ENCODE measurements at places on chromosomes 7 and 10.

GRCh38 chr7:133060004-133060403 is 21.9 kb downstream of the CHCHD3 start:
- DNase-seq, result no peak

DNA sequence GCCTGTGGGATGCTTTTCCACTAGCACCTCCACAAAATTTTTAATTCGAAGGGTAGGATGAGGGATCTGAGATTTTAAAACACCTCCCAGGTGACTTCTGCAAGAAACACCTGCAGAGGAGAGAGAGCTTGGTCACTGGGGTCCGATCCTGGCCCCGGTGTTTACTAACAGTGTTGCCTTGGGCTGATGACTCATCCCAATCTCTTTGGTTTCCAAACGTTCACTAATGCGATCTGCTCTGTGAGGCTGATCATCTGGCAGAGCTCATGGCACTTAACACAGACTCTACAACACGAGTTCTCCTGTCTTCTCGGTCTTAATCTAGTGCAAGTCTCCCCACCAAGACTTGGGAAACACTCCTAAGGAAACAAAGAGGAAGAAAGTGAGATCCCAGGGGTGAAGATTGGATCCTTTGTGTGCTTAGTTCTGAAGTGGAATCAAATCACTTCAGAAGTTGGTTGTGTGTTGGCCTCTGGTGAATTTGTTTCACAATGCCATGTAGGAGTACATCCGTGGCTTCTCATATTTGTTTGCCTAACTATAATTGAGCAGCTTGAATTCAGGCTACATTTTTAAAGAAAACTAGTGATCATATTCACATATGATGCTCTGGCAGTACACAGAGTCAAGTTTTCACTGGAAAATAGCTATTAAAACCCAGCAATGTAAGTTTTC is 407.9 kb downstream of the NRG3 start:
- DNase-seq, result peak; percentile 29

DNA sequence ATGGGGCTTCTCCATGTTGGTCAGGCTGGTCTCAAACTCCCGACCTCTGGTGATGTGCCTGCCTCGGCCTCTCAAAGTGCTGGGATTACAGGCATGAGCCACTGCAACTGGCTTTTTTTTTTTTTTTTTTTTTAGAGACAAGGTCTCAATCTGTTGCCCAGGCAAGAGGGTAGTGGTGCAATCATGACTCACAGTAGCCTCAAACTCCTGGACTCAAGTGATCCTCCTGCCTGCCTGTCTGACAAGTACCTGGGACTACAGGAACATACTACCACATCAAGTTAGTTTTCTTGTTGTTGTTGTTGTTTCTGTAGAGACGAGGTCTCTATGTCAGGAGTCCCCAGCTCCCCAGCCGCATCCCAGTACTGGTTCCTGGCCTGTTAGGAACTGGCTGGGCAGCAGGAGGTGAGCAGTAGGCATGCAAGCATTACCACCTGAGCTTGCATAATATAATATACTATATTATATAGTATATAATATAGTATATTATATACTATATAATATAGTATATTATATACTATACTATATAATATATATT is 55.7 kb downstream of the TPK1 start:
- DNase-seq, result no peak

DNA sequence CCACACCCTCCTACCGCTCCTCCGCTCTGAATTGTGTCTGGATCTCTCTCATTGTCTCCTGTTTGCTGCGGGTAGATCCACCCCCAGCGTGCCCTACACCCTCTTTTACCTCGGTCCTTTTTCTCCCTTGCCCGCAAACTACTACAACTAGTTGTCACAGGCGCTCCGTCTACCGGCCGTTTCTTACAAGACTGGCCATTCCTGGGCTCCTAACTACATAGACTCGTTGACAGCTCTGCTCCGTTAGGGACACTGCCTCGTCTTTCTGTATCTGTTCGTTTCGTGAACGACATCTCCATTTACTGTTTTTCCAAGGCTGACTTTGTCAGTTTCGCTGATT is 786 bp downstream of the TAF3 start:
- DNase-seq, result peak; percentile 67

DNA sequence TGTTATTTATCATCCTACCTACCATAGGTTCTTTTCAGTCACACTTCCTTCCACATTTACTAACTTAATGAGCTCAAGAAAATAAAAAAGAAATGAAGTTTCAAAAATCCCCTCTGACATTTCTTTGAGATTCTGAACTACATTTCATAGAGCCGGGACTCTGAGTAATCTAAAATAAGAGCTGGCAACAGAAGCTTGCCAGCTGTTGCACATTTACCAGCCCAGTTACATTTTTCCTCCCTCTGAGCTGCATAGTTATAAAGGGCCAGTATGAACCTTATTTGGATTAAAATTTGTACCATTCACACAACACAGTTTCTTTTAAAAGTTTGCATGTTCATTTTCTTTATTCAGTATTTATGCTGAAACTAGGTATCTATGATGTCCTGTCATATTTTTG is 119.5 kb upstream of the CAV2 start:
- no peak for DNase-seq

DNA sequence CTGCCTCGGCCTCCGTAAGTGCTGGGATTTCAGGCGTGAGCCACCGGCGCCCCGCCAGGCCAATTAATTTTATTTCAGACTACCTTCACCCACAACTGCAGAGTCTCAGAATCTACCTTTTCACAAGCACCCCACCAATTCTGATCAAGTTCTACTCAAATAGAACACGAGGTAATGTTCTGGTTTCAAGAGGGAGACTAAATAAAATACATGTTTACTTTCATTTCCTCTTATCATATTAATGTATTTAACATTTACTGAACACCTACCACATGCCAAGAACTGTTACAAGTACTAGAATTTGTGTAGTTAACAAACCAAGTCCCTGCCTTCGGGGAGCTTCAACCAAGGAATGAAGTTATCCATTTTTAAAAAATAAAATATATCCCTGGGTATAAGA is 25.5 kb upstream of the RGS10 start:
- DNase-seq, result no peak

- DNase-seq, result peak; percentile 47
These were observed 975 bp downstream of the GLCCI1 start for GRCh38 chr7:7969306-7970236.

DNA sequence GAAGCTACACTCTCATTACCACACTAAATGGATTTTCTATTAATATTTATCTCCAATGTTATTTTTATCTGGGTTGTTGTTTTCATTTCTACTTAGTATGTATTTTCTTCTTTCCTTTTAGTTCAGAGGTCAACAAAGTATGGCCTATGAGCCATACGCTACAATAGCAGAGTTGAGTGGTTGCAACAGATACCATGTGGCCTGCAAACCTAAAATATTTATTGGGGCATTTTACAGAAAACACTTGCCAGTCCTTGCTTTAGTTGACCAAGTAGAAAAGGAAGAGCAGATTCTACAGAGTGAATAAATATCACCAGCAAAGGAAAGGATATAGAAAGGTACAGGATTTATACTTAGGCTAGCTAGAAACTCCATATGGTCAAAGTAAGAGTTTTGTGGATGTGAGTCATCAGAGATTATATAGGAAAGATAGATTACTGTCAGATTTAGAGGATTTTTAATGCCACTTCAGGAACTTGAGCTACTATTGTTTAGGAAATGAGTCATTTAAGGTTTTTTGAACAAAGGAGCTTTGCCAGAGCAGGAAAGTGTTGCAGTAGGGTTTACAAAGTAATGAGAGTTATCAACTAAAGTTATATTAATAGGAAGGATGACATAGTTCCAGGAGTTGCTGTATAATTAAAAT is 323.3 kb upstream of the KAT6B start:
- no peak for DNase-seq

DNA sequence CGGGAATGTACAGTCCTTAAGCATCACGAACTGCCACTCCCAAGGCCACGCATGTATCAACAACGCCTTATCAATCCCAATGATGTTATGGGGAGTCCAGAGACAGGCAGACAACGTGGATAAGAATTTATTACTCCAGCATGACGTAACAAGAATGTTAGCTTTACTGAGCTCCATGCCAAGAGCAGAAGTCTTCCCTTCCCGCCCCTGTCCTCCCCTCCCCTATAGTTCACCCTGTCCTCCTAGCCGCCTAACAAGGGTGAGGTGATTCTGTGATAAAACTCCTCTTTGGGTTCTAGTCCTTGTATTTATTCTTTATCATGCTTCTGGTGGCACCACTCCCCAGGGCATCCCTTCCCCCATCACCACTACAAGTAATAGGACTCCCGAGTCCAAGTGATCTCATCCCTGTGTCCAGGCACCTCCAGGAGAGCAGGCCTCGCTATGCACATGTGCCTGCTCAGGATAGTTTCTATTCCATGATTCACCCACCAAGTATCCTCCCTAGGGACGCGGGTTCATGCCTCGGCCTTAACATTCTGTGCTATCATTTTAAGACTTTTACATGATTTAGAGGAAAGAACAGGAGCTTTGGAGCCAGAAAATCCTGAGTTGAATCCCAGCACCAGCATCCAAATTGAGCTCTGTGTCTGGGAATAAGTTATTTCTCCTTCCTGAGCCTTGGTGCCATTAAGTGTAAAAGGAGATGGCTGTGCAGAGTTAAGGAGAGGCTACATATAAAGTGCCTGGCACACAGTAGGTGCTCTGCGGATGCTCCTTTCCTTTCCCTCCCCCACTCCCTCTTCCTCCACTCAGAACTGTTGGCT is 15.4 kb downstream of the GSDME start:
- no peak for DNase-seq
